ENCODE measurements at places on chromosomes 6 and 20.
A peak's percentile ranks its signal among the peaks of the same experiment; 100 is the strongest.

DNA sequence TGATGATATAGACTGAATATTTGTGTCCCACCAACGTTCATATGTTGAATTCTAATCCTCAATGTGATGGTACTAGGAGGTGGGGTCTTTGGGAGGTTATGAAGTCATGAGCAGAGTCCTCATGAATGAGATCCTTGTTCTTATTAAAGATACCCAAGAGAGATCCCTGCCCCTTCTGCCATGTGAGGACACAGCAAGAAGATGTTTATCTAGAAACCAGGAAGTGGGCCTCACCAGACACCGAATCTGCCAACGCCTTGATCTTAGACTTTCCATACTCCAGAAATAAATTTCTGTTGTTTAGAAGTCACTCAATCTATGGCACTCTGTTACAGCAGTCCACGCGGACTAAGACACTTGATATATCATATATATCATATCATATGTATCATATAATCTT lies 67.7 kb upstream of the GCM1 start:
- no peak for DNase-seq

DNA sequence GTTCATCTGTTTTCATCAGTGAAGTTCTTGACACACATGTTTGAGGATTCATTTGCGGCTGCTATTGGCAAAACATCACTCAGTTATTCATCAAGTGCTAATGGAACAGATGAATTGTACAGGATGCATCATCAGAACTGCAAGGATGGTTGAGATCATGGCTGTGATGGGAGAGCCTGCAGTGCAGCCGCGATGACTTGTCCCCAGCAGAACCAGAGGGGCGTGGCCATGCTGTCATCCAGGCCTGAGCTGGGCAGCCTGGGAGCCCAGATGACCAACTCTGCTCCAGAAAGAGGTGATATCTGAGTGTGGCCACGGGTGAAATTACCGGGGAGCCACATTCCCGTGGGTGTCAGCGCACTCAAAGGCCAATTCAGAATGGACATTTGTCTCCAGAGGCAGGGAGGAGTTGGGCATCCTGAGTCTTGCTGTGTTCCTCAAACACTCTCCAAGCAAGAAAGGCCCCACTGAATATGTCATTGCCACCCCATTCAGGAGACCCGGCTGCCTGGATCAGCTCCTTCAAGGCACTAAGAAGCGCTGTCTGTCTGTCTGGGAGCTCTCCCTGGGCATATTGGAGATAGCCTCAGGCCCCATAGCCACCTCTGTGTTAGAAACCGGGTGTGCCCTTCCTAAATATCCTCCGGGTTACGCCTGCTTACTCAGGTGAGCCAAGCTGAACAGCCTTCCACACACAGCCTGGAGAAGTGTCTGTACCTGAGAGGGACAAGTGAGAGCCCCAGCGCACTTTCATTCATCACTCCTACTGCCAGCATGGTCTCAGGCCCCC lies 66.7 kb downstream of the SYNDIG1 start:
- peak; percentile 57 for DNase-seq

DNA sequence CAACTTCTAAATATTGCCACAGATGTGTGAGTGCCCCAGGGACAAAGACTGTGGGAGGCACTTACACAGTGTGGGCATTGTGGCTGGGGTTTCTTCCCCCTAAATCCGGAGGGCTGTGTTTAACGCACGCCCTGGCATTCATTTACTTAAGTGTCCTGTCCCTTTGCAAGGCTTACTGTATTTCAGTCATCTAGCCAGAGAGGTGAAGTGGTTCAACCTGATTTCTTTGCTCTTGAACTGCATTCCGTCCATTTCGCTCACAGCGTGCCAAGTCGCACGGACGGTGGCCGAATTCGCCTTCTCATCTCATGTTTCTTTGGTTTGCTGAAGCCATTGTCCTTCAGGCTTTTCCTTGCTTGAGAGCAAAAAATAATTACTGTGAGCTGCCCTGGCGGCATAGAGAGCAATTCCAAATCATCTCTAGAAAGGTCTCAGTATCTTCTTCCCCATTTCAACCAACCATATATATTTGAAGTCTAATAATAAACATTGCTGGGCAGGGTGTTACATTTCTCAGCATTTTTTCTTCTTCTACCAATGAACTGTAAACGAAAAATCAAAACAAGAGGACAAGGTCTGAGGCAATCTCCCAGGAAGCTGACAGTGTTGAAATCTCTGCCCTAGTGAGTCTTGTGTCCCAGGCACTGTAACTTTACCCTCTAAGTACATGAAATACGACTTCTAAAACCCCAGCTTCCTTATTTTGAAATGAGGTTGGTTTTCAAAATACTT lies 16.9 kb downstream of the SYTL3 start:
- DNase-seq, result peak; percentile 35

GRCh38 chr6:163404825-163405265 lies 9.7 kb upstream of the QKI start:
- no peak for DNase-seq

DNA sequence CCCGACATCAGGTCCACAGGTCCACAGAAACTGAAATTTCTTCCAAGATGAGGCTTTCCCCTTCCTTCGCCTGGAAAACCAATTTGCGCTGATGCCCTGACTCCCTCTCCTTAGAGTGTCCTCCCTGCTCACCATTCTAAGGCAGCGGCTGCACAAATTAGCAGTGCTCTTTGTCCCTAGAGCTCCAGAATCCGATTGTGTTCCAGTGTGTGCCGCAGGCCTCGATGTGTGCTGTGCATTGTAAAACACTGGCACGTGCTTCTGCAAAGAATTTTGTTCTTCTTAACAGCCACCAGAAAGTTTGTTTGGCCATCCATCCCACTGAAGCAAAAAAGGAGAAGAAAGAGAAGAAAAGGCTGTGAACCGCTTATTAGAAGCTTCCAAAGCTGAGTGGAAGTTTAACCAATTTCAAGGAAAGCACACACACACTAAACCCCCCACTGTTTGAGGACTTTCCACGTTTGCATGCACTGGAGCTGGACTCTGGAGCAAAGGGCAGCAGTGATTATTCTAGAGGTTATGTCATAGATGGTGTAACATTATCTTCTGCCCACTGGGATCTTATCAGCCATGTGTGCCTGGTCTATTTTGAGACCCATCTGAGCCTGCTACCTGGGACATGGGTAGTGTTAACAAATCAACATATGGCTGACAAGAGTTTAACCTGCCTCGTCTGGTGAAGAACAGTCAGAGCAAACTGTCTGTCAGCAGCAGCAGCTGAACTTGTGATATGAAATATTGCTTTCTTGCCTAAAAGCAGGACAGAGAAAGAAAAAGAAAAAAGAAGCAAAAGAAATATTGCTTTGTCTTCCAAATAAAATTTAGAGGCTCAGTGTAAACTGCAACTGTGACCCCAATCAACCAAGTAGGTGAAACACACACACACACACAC lies 64.9 kb upstream of the RREB1 start:
- no peak for DNase-seq
